ENCODE measurements at places on chromosomes 1 and 21.

GRCh38 chr1:46102769-46103476, 29.5 kb downstream of the PIK3R3 start:
- no peak for DNase-seq

DNA sequence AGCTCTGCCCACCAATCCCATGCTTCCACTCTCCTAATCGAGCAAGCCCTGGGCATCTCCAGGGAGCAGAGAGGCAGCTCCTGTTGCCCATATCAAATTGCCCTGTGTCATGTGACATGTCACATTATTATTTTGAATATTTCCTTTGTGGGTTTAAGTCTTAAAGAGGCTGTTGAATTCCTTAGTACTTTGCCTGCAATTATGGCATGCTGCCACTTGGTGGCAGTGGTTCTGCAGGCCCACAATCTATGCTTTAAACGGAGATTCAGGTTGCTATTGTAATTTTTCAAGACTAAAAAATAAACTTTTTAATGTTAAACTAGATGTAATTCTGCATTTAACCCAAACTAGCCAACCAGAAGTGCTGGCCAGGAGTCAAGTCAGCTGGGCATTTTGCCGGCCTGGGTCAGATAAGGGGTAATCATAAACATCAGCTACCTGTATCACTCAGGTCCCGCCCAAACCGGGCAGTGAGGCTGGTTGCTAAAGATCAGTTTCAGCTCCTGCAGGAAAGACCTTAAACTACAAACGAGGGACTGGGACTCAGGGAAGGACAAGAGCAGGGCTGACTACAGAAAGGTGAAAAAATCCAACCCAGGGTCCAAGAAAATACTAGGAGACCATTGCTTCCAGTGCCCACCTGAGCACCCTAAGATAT, 37.3 kb upstream of the ARHGEF16 start:
- DNase-seq = no peak

- DNase-seq = no peak
Observed at GRCh38 chr1:7587108-7587772, 183.9 kb upstream of the VAMP3 start.

- no peak for DNase-seq
Observed at GRCh38 chr1:153570874-153571273, 5.2 kb upstream of the S100A2 start.

- no peak for DNase-seq
Observed at GRCh38 chr1:171403393-171403792, 81.9 kb upstream of the PRRC2C start.

DNA sequence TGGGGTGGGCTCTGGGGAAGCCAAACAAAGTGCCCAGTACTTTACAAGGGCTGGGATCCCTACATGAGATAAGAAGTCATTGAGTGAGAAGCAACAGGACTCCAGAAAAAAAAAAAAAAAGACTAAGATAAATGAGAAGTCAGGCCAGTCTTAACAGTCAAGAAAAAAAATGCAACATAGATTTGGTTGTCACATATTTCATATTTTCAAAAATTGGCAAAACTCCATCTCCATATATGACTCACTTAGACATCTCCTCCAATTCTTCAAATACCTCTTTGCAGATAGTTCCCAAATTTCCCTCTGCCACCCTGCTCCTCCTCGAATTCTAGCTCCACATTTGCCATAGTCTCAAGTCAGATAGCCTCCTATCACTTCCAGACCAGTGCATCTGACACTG, 20.9 kb upstream of the SIPA1L2 start:
- no peak for DNase-seq

DNA sequence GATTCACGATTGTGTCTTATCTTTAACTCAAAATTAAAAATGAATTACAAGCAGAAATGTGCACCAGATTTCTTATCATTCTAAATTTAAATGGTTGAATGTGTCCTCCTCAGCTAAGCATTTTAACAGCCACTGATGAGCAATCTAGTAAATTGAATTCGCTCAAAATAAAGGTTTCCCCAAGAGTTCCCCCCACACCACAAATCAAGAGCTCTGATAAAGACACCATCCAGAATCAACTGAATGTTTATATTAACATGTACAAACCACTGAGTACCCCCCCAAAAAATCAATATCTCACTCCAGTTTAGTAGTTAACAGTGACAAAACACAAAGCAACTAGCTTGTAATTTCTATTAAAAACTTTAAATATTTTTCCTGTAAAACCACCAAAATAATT, 1.9 kb downstream of the GPBP1L1 start:
- no peak for DNase-seq

- no peak for DNase-seq
Observed at GRCh38 chr1:227759341-227760300, 24.4 kb downstream of the SNAP47 start.

DNA sequence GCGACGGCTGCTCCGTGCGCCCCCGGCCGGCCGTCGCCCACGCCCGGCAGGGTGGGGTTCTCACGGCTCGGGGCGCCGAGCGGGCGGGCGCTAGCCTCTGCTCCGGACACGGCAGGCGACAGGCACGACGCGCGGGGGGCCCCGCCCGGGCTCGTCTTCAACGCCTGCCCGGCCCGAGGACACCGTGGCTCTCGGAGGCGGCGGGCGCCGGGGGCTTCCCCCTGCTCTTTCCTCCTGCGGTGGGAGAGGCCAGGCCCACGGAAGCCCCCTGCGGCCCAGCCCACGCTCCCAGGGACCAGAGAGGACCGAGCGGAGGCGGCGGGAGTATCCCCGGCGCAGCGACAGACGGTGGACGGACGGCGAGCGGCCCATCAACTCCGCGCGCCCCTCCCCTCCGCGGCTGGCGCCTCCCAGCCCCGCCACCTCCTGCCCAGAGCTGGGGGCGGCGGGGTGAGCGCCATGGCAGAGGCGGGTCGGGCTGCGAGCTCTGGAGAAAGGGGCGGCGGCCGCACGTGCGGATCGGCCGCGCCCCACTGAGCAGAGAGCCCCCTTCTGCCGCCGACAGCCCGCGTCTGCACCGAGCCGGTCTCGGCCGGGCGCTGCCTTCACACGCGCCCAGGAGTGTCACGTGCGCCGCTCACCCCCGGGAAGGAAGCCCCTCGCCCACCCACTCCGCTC, at the start of the genes SHE and TDRD10:
Gene SHE (minus strand): TSS at position 347 of the 678 bp plus-strand sequence. CDS start 386 bp downstream, outside the sequence.
Gene TDRD10 (plus strand): TSS at position 154 of the 678 bp plus-strand sequence. CDS start 4,685 bp downstream, outside the sequence.
- DNase-seq = no peak

DNA sequence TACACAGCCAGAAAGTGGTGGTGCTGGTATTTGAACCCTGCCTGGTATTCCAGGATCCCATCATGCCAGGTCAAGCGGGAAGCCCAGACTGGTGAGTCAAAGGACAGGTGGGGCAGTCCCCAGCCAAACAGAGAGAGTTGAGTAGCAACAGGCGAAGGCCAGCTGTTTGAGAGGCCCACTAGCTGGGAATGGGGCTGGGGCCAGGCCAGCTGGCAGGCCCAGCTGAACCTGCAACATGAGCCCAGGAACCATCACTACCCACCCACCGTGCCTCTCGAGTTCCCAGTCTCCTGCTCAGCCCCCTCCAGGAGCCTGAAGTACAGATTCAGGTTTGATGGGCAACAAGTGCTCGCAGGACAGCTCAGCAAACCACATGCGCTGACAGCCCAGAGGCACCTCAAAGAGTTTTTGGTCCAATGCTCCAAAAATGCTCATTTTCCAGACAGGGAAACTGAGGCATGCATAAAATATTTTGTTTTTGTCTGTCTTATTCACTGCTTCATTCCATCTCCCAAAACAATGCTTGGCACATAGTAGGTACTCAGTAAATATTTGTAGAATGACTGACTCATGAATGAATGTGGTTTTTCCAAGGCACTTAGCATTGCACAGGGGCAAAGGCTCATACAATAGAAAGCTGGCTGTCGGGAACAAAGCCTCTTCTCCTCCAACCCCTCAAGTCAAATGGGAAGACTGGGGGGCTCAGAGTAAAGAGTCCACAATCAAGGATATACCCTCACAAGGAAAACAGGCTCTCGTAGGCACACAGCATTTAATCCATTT, 42.5 kb upstream of the CLIC4 start:
- DNase-seq = no peak

DNA sequence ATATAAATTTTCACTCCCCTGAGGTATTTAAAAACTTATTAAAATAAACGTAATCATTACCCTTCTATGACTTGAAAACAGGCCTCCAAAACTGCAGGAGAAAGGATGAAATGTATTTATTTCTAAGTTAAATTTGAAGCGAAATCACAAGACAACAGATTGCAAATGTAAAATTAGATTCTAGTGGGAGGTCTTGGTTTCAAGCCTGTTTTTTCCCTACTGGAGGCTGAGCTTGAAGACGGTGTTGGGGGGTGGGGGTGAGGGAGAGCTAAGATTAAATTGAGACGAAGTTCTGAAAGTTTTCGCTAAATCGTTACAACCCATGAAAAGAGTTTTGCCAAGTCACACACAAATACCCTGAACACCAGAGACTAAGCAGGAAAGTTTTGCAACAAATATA, 68.2 kb downstream of the TIAM1 start:
- DNase-seq = no peak

DNA sequence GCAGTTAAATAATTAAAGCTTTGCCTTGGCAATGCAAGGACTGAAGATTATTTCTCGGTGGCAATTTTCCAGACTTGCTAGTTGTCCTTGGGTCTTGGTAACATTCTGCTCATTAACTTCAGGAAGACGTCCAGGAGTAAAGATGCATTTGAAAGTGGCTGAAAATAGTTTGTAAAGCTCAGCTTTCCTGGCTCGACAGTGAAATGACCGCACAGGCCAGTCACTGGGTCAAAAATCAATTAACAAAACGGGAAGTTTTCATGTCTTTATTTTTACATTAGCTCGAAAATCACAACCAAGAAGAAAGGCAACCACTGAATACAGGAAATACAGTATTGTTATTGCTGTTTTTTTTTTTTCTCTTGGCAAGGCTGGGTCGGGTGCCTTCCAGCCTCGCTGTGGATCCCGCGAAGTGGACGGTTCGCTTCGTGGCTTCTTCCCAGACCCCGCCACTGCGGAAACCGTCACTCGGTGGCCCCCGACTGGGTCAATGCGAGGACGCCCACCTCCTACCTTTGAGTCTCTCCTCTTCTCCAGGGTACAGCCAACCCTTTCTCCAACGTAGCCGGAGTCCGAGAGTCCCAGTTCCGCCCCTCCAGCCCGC, 479 bp upstream of the SNX7 start:
- DNase-seq = no peak

- DNase-seq = no peak
Observed at GRCh38 chr1:30883389-30884172, 25.0 kb downstream of the SDC3 start.

DNA sequence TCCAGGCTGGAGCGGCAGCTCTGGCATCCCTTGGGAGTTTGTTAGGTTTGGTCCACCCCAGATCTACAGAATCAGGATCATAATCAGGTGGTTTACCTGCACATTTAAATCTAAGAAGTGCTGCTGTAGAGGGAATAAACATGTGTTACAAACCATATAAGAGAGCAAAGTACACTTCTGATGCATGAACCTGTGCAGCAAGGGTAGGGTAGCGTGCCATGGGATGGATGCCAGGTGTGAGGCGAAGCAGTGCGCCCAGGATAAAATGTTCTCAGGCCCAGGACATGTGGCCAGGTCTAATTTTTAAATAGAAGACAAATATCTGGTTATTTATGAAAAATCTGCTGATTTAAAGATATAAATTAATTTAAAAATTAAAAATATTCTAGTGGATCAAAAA, 308.8 kb upstream of the USP24 start:
- DNase-seq = no peak

DNA sequence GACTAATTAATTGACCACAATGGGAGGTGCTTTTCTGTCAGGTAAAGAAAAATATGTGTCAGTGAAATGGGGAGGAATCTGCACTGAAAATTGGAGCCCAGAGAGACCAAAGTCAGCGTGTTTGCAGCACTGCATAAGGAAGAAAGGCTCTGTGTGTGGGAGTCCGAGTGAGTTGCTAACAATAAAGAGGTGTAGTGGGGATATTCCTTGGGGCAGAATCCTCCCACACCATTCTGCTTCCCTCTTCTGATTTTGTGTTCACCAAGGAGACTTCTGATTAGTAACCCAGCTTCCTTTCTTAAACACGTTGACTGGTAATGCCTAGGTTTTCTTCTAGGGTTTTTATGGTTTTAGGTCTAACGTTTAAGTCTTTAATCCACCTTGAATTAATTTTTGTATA, 240.5 kb downstream of the RPS6KC1 start:
- DNase-seq = no peak

- no peak for DNase-seq
Observed at GRCh38 chr1:17451731-17452130, 12.3 kb upstream of the RCC2 start.

DNA sequence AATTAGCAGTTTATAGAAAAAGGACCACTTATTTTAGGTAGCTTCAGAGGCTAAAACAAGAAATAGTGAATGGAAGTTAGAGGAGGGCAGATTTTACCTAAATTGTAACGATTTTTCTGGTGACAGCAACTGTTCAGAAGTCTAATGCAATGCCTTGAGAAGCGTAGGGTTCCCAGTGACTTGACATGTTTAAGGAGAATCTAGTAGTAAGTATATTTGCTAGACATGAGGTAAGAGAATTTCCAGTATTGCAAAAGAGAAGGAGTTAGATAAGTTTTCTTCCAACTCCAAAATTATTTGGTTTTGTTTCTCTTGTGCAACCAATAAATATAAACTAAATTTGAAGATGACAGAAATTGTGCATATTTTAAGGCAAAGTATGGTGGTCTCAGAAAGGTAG, 140.0 kb downstream of the SMYD3 start:
- no peak for DNase-seq

- DNase-seq = no peak
Observed at GRCh38 chr1:20119347-20119746, at the start of gene PLA2G2D. Gene PLA2G2D, minus strand, starts transcription at chr1:20119536. Its CDS starts 38 bp downstream, at chr1:20119498.

- DNase-seq = no peak
Observed at GRCh38 chr1:156528875-156529425, 28.4 kb upstream of the MEF2D start.

- DNase-seq = no peak
Observed at GRCh38 chr1:198424441-198424840, 116.0 kb downstream of the ATP6V1G3 start.

DNA sequence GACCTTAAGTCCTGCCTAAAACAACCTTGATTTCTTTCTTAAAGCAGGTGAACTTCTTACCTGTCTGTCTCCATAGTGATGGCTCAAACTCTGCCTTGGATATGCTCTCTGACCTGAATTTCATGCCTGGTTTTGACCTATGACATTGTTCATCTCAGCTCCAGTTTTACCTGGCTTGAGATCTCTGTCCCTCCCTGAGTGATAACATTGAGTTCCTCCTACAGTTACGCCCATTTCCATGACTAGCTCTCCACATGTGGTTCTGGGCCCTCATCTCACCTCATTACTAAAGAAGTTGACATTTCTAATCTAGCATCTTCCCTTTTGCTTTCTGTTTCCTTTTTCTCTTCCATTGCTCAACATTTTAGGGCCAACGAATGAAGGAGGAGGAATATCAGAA, 233.1 kb downstream of the HHIPL2 start:
- no peak for DNase-seq

DNA sequence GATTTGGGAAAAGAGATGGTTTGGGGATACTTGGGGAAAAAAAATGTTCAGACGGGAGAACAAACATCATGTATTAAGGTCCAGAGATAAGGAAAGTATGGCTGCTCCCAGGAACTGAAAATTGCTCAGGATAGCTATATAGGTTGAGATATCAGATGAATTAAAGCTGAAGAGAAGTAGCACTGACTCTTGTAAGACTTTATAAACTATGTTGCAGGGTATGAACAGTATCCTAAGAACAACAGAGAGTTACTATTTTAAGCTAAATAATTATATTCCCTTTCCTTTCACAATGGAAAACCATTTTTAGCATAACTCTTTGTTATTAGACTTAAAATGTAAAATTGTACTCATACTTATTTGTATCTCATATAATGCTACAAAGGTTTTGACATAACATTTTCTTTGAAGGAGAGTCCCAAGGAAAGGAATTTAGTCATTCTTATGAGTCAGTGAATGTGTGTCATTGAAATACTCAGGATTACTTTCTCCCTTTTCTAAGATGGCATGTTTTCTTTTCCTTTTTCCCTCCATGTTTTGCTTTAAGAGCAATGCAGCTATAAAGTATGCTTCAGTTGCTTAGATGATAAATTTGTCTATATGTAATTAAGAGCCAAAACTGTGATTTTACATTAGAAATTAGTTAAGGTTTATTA, 139.4 kb upstream of the KIAA1614 start:
- DNase-seq = no peak

Measured in NCI-H1048 (cell line).